ENCODE measurements at places on chromosomes 3 and 15.

- DNase-seq, result peak; percentile 80
Observed at GRCh38 chr3:188915127-188915526, 256.6 kb upstream of the TPRG1 start.

DNA sequence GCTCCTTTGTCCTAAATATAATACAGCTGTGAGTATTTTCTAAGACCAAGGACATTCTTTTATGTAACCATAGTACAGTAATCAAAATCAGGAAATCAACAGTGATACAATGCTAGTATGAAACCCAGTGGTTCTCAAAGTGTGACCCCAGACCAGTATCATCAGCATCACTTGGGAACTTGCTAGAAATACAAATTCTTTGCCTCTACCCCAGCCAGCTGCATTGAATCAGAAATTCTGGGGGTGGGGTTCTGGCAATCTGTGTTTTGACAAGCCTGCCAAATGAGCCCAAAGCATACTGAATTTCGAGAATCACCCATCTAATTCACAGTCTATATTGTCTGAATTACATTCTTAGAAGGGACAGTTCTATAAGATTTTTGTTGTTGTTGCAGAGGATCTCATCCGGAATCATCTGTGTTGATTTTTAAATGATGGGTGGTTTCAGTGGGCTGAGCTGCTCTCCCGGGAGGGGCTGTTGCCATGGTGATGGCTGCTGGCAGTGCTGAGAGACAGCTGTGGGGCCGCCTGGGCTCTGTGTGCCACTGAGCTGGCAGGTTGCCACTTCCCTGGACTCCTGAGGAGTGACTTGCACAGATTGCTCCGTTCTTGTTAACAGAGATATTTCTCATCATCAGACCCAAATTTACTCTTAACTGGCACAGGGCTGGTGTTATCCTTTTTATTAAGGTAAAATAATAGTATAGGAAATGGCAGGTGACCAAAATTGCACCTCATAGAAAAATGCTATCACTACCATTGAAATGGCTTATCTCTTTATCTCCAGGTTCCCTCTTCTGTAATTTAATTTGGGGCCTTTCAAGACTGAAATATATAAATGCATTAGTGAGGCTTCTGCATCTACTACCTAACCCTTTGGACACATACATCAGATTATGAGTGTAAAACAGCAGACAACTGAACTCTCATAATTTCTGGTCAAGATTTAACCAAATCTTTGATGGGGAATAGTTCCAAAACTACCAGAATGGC lies 56.5 kb downstream of the NEK11 start:
- DNase-seq, result no peak

GRCh38 chr15:27358751-27359434 lies 387.9 kb downstream of the GABRG3 start:
- DNase-seq, result no peak

DNA sequence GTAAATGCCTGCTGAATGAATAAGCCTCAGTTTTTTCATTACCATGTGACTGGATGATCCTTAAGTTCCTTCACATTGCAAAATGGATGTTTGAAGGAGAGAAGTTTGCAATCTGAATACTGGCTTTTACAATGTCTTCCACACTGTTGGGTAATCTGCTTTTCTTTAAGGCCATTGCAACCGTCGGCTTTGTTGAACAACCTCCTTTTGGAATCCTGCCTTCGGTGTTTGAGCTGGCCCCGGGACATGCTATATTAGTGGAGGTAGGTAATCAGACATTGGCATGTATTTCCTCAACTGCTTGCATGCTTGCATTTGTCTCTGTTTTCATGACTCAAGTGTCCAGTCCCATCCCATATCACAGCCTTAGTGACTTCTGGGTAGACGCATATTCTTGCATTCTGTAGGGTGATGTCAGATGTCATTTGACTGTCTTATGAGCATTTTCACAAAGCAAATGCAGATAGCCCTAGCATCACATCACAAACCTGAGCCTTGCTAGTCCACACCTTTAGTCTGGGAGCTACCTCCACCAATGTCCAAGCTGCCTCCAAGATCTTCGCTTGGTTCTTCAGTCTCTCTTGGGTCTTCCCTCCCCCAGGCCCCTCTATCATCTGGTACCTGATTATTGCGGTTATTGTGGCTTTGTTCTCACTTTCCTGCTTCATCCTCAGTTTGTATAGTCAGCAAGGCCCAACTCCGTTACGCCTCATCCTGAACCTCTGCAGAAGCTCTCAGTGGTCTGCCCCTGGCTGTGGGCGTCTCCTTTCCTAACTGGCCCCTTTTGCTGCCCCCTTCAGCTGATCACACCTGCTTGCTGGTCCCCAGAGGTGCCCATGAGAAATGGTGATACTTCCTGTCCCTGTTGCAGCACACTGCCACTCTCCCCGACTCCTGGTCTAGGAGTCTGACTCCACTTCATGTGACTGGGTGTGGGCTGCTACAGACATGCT lies 48.5 kb downstream of the ACAA1 start:
- no peak for DNase-seq

DNA sequence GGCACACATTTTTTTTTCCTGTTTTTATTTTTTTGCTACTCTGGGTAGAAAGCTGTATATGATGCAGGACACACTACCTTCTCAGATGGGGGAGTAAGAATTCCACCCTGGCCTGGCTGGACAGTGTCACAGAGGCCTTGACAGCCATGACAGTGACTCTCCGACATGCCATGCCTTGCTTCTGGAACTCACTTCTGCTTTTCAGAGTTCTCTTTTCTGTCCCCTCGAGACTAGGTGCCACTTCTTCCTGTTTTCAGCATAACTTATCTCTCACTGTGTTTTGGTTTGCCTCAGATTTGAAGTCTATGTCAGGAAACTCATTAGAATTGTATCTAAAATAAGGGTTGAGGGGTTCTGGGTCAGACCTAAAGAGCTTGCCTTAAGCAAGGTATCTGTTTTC lies 69.1 kb upstream of the SEC13 start:
- DNase-seq, result peak; percentile 83

- peak; percentile 41 for DNase-seq
Observed at GRCh38 chr3:121431726-121432517, 113.9 kb downstream of the POLQ start.

DNA sequence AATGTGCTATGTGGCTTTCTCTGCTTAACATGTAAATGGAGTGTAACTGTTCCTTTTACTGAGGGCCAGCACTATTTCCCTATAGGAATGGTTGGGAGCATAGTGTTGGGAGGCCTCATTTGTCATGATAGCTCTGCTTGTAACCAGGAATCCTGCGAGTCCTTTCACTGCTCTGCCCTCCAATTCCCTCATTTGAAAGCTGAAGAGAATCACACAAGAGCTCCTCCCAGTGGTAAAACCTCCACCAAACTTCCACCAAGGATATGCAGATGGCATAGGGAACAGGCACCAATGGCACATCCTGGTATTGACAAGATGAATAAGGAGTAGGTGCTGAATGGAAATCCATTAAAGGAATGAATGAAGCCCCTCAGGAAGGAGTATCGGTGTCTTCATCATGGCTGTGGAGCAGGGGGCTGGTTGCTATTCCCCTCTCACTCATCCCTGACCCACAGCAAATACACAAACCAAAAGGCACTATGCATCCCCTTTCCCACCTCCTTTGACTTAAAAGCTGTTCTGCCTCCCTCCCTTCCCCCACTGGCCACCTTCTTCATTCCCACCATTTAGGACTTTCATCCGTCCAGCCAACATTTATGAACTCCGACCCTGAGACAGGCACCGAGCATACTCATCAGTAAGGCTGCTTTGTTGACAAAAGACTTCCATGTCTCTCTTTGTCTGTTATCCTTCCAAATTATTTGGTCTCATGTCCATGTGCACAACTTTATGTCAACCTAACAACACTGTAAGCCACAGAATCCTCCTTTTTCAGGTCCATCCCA lies 560.8 kb downstream of the FOXP1 start:
- no peak for DNase-seq
